ENCODE measurements at places on chromosomes 13 and 19. TPM values are rescaled to one million over a fixed set of nuclear protein-coding genes. Genes with fewer than 3 reads are reported as not detected.

Gene PRSS57
- not detected for total RNA-seq

Gene GDF15
- 8.3 TPM for total RNA-seq

Gene LILRB1
- total RNA-seq = 10.7 TPM

DNA sequence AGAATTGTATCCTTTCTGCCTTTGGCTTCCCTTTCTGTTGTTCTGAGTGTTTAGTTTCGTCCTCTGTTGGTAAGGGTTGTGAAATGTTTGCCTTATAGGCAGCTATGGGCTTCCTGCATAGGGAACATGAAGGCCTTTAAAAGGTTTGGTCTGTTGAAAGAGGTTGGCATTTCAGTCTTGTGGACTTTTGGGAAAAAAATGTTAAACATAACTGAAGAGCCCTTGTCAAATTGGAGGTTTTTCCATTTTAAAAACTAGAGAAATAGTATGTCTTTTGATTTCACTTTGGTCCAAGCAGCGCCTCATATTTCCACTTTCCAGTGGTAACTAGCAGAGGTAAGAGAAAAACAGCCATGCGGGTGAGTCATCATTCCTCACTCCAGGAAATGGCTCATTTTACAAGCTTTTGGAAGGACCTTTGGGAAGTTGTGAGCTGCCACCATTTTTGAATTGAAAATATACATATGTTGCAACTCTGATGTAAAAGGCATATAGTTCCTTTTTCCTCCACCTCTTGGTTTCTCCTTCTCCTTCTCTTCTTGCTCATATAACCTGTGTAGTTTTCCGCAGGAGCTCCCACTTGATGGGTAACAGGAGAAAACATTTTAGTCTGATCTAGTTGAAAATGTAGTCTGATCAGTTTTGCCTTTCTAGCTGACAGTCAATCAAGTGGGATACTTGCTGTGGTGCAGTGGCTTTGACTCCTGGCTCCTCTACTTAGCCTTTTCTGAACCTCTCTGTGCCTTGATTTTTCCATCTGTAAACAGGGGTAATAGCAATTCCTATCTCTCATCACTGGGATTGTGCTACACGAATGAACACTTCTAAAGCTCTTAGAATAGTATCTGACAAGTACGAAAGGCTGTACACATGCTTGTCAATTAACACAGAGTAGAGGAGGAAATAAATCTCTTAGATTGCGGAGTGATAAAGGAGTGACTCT lies 23.0 kb downstream of the GPC6 start:
- DNase-seq = no peak

DNA sequence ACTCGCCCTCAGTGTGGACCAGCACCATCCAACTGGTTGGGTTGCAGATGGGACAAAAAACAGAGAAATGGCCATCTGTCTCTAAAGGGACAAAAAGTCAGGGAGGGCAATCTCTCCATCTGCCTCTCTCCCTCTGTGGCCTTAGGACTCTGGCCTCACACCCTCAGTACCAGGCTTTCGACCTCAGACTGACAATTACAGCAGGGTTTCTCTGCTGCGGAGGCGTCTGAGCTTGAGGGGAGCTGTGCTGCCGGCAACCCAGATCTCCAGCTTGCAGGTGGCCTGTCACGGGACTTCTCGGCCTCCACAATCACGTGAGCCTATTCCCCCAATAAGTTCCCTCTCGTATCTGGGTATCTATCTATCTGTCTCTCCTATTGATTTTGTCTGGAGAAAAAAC lies 27.7 kb downstream of the MLLT1 start:
- DNase-seq = no peak

- DNase-seq = no peak
Measured at GRCh38 chr13:66655847-66656454, 574.2 kb downstream of the PCDH9 start.

GRCh38 chr19:30547246-30547645 lies 175.1 kb downstream of the ZNF536 start:
- no peak for DNase-seq

DNA sequence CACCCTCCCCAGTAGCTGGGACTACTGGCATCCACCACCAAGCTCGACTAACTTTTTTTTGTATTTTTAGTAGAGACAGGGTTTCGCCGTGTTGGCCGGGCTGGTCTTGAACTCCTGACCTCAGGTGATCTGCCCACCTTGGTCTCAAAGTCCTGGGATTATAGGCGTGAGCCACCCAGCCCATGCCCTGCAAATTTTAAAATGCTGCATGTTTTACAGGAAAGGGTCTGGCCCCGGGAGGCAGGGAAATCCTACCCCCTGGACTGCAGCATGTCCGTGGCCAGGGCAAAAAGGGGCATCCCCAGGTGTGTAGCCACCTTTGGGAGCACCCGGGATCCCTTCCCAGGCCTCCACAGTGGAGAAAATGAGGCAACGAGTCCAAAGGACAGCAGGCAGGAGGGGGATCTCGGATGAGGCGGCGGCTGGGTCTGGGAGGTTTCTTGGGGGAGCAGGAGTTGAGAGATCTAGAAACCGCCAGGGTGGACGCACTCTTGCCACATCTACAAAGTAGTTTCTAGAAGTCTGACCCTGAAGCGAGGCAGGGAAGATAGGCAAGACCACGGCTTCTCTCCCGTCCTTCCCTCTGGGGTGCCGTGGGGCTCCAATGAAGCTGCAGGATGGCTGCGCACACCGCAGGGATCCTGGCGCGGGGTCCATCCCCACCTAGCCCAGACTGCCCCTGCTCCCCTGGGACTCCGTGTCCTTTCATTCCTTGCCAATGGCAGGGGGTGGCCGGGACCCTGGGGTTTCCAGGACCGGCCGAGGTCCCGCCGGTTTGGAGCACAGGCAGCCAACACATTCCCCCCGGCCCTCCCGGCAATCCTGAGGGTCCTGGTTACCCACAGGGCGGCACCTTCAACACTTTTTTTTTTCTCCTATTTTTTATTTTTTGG lies 21.3 kb upstream of the ZBTB7A start:
- DNase-seq = no peak

DNA sequence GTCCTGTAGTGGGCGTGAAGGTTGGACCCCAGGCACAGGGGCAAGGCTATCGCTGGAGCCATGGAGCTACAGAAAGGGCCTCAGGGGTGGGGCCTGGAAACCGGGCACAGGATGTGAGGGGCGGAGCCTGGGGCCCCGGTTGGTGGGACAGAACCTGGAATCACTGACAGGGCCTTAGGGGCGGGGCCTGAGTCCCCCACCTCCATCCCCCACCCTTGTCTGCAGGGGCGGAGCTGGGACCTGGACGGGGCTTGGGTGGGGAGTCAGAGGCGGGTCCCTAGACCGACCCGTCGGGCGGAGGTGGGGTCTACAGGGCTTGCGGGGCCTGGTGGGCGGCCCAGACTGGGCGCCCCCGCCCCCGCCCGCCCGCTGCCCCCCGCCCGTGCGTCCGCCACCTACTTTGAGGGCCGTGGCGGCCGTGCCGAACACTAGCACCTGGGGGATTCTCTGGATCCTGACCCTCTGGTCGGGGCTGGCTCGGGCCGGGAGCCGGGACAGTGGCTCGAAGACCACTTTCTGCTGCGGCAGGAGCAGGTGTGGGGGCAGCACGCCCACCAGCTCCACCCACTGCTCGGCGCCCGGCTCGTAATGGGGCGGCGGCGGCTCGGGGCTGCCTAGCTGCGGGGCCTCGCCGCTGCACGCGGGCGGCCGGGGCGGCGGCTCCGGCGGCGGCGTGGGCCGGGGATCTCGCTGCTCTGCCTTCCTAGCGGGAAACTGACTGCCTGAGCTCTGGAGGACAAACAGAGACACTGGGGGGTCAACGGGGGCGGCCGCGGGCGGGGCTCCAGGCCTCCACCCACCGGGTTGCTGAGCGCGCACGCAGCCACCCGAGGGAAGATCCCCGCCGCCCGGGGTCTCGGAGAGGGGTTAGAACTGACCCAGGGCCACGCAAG lies 26.3 kb downstream of the DCAF15 start:
- DNase-seq = peak; percentile 85

DNA sequence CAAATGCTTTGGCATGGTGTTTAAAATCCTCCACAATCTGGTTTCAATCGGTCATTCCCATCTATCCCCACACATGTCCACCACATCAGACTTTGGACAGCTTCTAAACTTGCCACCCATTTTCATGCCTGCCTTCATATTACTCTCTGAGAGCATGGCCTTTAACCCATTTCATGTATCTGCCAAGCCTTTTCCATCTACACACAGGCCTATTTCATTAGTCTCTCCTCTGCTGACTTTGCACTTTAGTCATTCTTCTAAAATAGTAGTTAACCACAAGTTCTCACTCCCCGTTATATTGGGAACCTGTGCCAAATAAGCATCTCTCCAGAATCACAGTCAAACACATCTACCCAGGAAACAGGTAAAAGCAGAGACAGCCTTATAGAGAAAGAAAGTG lies 142.2 kb downstream of the MZT1 start:
- no peak for DNase-seq

DNA sequence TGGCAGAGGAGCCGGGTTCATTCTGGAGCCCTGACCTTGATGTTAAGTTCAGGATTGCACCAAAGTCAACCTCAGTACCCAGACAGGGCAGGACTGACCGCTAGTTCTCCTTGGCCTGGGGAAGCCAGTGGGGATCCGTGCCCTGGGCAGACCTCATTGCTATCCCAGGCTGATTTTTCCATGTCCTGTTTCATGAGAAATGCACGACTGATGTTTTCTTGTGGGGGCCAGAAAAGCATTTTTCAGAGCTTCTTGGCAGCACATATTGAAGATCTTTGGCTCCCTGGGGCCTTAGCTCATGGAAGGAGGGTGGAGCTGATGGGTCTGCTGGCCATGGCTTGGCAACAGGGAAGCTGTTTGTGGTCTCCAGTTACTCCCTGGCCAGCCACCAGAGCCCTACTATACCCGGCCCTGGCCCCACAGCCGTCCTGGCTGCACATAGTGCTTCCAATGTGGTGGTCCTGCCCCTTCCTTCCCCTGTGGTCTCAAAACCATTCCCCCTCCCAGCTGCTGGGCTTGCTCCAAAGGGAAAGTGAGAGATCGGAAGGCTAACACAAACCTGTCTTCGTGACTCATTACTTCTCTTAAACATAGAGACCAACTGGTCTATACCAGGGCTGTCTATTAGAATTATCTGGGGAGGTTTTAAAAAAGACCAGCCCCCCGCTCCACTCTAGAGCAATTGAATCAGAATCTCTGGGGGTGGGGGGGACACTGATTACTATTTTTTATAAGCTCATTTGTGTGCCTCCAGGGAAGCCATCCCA lies 11.2 kb downstream of the IL17D start:
- DNase-seq = peak; percentile 77

DNA sequence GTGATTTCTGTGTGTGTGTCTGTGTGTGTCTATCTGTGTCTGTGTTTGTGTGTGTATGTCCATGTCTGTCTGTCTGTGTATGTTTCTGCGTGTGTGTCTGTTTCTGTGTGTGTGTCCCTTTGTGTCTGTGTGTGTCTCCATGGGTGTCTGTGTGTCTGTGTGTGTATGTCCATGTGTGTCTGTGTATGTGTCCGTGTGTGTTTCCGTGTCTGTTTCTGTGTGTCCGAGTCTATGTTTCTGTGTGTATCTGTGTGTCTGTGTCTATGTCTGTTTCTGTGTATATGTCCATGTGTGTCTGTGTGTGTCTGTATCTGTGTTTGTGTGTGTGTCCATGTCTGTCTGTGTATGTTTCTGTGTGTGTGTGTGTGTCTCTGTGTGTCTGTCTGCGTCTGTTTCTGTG lies 276.3 kb upstream of the SOX1 start:
- no peak for DNase-seq

GRCh38 chr13:76336889-76337844 lies 549.0 kb downstream of the KCTD12 start:
- DNase-seq = no peak

DNA sequence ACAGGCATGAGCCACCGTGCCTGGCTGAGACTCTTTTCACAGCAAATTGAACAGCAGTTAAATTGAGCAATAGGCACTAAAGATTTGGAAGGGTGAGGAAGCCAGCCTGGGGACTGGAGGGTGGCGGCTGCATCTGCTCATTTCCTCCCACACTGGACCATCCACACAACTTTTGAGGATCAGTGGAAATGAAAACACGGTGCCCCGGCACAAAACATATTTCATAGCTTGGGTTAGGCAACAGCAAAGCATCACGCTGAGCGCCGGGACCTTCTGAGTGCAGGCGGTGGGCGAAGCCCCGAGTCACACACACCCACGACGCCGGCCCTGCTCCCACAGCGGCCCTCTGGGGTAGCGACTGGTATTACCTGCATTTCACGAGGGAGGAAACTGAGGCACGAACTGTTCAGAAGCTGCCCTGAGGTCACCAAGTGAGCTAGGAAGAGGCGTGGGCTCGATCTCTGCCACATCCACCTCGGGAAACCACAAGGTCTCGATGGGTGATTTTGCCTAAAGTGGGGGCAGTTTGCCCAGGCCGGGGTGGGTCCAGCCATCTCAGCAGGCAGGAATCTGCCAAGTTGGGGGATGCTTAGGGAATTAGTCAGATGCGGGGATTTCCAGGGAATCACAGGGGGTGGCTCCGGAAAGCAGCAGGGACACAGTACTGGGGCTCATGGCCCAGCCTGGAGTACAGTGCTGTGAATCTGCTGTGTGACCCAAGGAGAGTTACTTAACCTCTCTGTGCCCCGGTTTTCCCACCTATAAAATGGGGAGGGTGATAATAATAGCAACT lies 3.5 kb upstream of the SBNO2 start:
- peak; percentile 63 for DNase-seq

Data from sciatic nerve (tissue), 2 donors.